ENCODE measurements at places on chromosomes 7 and 10.

- DNase-seq, result no peak
These were observed 107.7 kb downstream of the NRBF2 start for GRCh38 chr10:63240807-63241206.

- no peak for DNase-seq
These were observed 4.6 kb upstream of the ARHGAP22 start for GRCh38 chr10:48609441-48609840.

- no peak for DNase-seq
These were observed 6.3 kb upstream of the PIP4K2A start for GRCh38 chr10:22720667-22721066.

DNA sequence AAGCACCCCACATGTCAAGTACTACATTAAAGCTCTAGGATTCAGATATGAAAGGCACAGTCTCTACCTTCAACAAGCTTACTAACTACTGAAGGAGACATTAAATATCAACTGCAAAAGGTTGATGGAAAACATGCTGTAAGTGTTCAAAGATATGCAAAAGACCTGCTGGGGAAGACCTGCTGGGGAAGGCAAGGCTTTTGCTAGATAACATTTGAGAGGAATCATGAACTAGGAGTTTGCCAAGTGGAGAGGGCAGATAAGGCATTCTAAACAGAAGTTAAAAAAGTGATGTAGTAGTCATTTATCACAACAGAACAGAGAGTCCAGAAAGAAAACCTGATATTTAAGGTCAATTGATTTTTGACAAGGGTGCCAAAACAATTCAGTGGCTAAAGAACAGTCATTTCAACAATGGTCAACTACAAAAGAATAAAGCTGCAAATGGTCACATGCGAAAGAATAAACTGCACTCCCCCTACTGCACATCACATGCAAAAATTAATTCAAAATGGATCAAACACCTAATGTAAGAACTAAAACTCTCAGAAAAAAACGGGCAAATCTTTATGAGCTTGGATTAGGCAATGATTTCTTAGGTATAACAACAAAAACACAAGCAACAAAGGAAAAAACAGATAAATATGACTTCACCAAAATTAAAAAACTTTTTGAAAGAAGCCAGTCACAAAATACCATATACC lies 23.0 kb upstream of the MSS51 start:
- DNase-seq, result no peak

DNA sequence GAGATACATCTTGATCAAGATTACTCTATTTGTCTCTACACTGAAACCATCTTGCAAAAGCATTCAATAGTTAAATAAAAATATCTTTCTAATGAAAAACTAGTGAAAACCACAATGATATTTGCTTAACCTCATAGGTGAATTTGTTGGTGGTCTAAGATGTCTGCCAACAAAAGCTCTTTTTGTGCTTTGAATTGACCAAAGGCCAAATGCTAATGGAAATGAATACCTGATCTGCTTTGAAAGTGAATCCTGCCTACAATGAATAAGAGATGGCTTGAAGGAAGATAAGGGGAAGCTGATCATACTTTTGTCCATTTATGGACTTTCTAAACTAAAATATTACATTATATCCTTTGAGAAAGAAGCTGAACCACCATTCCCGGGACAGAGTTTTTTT lies 228.9 kb upstream of the ETV1 start:
- no peak for DNase-seq

- DNase-seq, result no peak
These were observed 243.9 kb upstream of the MKLN1 start for GRCh38 chr7:131083781-131084180.

DNA sequence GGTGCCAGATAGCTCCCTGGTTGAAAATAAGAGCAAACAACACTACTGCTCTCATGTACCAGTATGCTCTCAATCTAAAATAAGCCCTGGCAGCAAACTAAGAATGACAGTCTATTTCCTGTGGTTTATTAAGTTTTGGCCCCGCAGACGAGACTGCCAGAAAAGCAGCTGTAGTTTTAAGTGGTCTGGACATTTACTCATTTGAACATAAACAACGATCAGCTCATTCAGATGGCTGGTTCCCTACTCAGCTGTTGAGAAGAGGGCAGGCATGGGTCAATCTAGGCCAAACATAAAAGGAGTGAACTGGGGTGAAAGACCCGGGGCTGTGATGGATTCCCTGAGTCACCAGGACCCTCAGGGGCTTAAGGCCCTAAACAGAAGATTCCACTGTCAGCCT lies 4.5 kb downstream of the TRIL start:
- no peak for DNase-seq

DNA sequence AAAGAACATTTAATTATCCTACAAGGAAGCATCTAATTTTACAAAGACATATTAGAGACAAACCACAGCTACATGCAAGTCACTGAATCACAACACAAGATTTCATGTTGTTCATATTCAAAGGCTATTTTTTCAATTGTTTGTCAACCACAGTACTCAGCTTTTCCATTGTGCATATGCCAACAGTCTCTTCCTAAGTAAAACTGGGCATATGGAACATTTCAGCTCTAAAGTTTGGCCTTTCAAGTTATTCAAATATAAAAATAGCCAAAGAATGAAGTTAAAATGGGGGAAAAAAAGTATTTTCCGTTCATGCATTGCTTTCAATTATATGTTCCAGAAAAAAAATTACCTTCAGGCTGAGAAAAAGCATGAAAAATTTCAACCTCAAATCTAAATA lies 537.9 kb downstream of the PLXDC2 start:
- no peak for DNase-seq

DNA sequence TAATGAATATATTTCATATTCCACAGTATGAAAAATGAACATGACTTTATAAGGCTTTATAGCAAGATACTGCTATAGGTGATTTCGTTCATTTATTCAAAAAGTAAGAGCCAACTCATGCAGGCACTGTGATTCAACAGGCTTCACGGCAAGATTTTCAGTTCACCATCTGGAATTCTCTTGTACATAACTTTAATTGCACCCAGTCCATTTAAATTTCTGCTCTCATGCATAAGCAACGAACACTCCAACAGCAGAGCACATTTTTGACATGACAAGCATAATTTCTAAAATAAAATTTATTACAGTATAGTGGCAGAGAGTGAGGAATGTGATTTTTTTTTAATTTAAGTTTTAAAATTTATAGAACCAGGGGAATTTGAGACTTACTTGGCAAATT lies 436.1 kb downstream of the PHTF2 start:
- no peak for DNase-seq

- no peak for DNase-seq
These were observed 8.0 kb upstream of the ALDH18A1 start for GRCh38 chr10:95664543-95664942.

GRCh38 chr10:101535949-101536348 lies 52.1 kb downstream of the POLL start:
- no peak for DNase-seq

DNA sequence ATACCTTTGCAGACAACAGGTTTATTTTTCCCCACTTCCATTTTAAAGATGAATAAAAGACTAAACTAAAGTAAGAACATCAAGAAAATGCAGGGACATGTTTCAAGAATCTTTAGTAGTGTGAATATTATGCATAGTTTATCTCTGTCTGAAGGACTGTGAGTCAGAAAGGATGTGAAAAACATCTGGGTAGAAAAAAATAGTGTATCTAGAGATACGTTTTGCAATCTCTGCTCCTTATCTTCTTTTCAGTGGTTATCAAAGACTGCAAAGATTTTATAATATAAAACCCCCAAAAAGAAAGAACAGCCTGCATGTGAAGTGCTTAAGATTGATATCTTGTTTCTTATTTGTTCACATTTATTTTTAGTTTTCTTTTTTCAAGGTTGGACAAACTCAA lies 101.9 kb upstream of the ARHGAP21 start:
- DNase-seq, result no peak

GRCh38 chr7:142933092-142933475 lies 462 bp downstream of the TRPV5 start:
- no peak for DNase-seq

GRCh38 chr10:105592468-105592867 lies 951.4 kb downstream of the SORCS3 start:
- DNase-seq, result no peak

DNA sequence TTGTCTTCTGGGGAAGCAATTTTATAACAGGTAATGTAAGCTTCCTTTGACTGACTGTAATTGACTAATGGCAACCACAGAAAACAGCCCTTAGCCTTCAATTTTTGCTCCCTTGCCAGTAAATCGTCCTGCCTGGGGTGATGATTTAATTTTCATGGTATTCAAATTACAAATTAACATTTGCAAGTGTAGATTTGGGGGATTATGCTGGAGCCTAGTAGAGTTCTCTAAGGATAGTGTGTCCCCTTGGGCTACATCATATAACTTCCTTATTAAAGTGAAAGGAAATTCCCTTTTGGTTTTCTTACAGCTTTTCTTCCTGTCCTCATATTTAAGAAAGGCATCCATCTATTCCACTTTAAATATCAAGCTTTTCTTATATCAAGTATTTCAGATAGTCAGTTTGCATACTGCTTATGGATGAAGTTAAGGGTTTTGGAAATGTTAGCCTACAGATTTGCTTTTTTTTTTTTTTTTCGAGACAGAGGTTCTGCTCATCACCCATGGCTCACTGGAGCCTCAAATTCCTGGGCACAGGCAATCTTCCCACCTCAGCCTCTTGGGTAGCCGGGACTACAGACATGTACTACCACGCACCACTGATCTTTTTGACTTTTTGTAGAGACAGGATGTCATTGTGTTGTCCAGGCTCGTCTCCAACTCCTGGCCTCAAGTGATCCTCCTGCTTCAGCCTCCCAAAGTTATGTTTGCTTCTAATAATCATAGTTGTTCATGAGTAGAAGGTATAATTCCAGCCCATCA lies 35.9 kb upstream of the HDAC9 start:
- DNase-seq, result peak; percentile 11

DNA sequence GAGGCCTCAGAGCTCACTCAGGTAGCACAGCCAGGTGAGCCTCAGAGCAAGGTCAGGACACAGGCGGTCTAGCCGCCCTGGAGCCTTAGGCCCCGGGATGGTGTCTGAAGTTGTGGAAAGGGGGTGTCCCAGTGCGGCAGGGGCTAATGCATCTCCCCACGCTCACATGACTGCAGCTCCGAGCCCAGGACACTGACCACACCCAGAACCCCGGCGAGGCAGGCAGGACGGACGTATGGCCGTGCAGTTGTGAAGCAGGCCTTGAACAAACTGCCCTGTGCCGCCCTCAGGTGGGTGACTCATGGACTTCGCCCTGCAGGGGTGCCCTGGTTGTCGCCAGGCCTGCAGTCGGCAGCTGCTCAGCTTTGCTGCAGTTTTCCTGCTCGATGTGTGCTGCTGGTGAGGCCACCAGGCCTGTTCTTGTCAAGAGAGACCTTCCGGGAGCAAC lies 5.0 kb upstream of the PRKAR1B start:
- DNase-seq, result no peak

- DNase-seq, result no peak
These were observed 118.1 kb downstream of the CTTNBP2 start for GRCh38 chr7:117755136-117755535.

GRCh38 chr10:72834183-72834825 lies 59.2 kb upstream of the OIT3 start:
- peak; percentile 41 for DNase-seq

- DNase-seq, result peak; percentile 40
These were observed 1.8 kb downstream of the FOXI2 start for GRCh38 chr10:127738512-127739424.

DNA sequence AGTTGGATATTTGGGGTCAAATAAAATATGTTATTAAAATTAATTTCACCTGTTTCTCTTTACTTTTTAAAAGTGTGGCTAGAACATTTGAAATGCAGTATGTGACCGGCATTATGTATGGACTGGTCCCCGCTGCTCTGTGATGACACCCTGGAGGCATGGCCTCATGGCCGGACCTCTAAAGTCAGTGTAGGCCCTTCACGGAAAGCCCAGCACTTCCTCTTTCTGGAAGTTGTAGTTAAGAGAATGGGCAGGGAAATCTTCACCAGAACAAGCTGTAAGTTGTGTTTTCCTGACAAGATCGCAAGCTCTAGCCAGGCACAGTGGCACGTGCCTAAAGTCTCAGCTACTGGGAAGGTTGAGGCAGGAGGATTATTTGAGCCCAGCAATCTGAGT lies 38.3 kb upstream of the SRGN start:
- DNase-seq, result no peak

DNA sequence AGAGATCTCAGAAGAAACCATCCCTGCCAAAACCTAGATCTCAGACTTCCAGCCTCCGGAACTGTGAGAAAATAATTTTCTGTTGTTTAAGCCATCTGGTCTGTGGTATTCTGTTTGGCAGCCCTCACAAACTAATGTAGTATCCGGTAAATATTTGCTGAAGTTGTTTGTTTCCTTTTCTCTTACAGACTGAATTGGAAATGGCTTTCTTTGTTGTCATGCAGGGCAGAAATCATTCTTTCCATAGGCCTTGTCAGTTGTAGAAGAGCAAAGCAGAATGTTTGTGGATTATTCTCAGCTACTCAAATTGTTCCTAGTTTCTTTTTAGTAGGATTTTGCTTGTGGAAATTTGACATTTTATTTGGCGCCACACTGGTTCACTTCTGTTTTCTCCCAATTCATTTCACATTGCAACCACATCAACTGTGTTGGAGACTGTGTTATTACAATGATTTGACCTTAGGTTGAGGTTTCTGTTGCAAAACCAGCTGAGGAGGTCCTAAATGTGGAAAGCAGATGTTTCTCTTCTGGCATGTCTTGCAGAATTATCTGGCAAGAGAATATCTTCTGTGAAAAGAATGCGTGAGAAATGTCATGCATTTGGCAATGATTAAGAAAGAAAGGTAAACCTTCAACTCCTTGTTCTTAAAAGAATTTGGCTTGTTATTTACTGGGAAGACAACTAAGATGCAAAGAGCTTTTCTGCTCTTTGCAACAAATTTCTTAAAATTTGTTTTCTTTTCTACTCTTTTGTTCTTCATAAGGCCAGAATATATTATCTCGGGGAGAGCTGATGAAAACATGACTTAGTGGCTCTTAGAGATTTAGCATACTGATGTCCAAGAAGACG lies 25.8 kb downstream of the ACTA2 start:
- no peak for DNase-seq

- DNase-seq, result no peak
These were observed 50.0 kb downstream of the CALD1 start for GRCh38 chr7:134829380-134829986.

- peak; percentile 55 for DNase-seq
These were observed 17.1 kb downstream of the MBL2 start for GRCh38 chr10:52755297-52756062.
